Cardiac muscle cell (in vitro differentiated cells and primary cell): ENCODE measurements at places on chromosomes 5 and 9. TPM values are rescaled to one million over a fixed set of nuclear protein-coding genes. Genes with fewer than 3 reads are reported as not detected.

- no peak overlapping the region for H3K4me3 ChIP-seq
- H3K27me3 ChIP-seq = no peaks in the 10 kb centered on the region
- H3K27ac ChIP-seq = no peak overlapping the region
Measured at GRCh38 chr5:66739951-66740350, 143.8 kb downstream of the MAST4 start.

- DNase-seq = no peak
- H3K27ac ChIP-seq = no peak overlapping the region
- no peaks in the 10 kb centered on the region for H3K36me3 ChIP-seq
- H3K27me3 ChIP-seq = no peaks in the 10 kb centered on the region
- peaks cover 25% of the 10 kb centered on the region for H3K4me1 ChIP-seq
- H3K4me3 ChIP-seq = no peak overlapping the region
Measured at GRCh38 chr5:124888622-124889485, 142.4 kb upstream of the ZNF608 start.

- no peak for DNase-seq
- H3K4me3 ChIP-seq = peak overlapping the region; percentile 100
- H3K27me3 ChIP-seq = no peaks in the 10 kb centered on the region
- peaks cover 37% of the 10 kb centered on the region for H3K4me1 ChIP-seq
- no peaks in the 10 kb centered on the region for H3K36me3 ChIP-seq
- H3K27ac ChIP-seq = peak overlapping the region; percentile 91
Measured at GRCh38 chr5:159206818-159207217, 2.5 kb downstream of the RNF145 start.

DNA sequence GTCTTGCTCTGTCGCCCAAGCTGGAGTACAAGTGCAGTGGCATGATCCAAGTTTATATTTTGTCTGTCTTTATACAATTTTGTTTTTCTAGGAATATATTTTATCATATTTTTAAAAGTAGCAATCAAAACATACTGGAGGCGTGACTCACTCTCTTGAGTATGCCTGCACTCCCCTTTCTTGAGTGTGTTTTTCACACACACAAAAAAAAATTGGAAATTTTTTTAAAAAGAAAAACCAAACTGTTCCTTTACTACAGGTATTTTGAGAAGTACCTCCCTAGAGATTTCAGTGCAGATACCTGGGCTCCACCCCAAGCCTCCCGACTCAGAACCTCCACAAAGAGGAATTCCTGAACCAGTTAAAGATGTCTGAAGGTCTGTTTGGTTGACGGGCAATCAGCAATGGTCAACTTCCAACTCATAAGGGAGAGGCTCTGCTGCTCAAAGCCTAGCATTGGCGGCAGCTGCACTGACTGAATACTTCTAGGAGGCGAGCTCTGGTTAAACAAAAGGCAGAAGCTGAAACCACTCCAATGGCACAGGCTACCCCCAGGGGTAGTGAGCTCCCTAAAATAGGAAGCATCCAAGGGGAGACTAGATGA lies 27.4 kb downstream of the PDE6A start:
- no peak overlapping the region for H3K4me3 ChIP-seq
- no peaks in the 10 kb centered on the region for H3K36me3 ChIP-seq
- no peaks in the 10 kb centered on the region for H3K4me1 ChIP-seq
- no peaks in the 10 kb centered on the region for H3K27me3 ChIP-seq
- peak; percentile 27 for DNase-seq

DNA sequence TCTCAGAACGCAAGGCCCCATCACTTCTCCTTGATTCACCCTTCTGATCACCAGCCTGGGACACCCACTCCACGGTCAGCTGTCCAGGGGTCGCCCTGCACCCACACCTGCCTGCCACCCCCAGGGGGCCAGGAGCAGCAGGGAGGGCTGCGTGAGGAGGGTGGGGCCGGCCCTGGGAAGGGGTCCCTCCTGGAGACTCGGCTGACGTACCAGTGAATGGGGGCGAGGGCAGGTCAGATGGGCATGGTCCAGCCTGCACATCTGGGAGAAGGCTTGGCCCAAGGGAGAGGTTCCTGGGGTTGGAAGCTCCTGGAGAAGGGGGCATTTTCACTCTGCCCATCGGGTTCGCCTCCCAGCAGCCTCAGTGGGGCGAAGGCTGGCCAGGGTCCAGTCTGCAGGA lies 21.8 kb upstream of the SARDH start:
- no peaks in the 10 kb centered on the region for H3K4me1 ChIP-seq
- H3K36me3 ChIP-seq = no peaks in the 10 kb centered on the region
- H3K27ac ChIP-seq = no peak overlapping the region

- peak; percentile 46 for DNase-seq
- peaks cover 16% of the 10 kb centered on the region for H3K4me1 ChIP-seq
- no peaks in the 10 kb centered on the region for H3K36me3 ChIP-seq
- peak overlapping the region; percentile 64 for H3K27ac ChIP-seq
Measured at GRCh38 chr9:6869081-6869948, 111.5 kb downstream of the KDM4C start.

DNA sequence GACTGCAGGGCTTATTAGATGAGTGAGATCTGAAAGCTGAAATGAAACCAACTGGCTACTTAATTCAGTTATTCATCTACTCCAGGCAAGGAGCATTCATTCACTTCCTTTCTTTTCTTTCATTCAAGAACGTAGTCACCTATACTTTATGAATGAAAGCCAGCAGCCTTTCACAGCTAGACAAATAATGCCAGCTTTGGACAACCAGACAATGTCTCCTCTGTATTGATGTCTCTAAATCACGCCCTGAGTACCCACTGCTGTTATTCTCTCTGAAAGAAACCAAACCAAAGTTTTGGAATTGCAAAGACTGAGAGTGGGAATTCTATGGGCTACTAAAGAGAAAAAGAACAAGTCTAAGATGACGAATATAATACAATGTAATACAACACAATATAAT lies 121.2 kb upstream of the PTPN3 start:
- no peaks in the 10 kb centered on the region for H3K27me3 ChIP-seq
- DNase-seq = no peak

DNA sequence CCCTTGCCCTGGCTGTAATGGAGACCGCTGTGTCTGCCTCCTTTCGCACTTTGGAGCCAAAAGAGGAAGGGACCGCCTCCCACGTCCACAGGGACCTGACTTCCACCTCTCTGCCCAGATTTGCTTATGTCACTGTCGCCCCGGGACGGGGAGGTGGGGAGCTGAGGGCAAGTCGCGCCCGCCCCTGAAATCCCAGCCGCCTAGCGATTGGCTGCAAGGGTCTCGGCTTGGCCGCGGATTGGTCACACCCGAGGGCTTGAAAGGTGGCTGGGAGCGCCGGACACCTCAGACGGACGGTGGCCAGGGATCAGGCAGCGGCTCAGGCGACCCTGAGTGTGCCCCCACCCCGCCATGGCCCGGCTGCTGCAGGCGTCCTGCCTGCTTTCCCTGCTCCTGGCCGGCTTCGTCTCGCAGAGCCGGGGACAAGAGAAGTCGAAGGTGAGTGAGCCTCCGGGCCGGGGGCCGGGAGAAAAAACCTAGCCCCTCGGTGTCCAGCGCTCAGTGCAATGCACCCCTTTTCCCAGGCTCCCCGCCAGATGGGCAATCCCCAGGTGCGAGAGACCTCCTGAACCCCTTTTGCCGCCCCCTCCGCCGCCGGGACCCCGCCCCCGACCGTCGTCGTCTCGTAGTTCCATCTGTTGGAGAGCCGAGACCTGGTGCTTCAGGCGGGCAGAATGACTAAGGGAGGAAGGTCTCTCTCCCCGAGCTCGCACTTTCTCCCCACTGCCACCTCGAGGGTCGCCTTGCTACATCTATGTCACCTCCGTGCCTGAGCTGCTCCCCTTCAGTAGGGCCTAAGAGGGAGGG lies at the start of gene GPX3:
Gene GPX3, plus strand, starts transcription at position 288 of the 807 bp plus-strand sequence. Its CDS starts 64 bp downstream, at position 352.
- H3K4me1 ChIP-seq = peaks cover 3% of the 10 kb centered on the region
- peak within 1 kb of the TSS; percentile 53 for H3K4me3 ChIP-seq
- H3K36me3 ChIP-seq = no peaks in the 10 kb centered on the region

- no peaks in the 10 kb centered on the region for H3K27me3 ChIP-seq
- H3K4me3 ChIP-seq = no peak overlapping the region
- no peaks in the 10 kb centered on the region for H3K36me3 ChIP-seq
- no peak for DNase-seq
- no peak overlapping the region for H3K27ac ChIP-seq
- peaks cover 41% of the 10 kb centered on the region for H3K4me1 ChIP-seq
Measured at GRCh38 chr5:138872841-138873465, 2.2 kb downstream of the LRRTM2 start.

DNA sequence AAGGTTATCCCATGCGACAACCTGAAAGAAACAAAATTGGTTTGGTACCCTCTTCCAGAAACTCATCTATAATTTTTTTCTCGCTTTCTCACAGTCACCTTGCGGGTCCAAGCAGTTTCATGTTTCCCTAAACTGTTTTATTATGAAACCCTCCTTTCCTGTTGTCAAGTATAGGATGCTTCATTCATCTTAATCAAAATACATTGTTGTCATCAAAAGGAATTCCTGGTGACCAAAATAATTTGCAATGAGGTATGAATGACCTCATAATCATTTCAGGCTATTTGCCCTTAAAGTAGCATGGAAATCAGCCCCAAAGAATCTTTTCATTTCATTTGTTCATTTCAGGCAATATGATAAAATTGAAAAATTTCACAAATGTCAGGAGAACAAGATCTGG lies 503.0 kb downstream of the SPATA31D1 start:
- no peak overlapping the region for H3K27ac ChIP-seq
- no peak overlapping the region for H3K4me3 ChIP-seq
- H3K27me3 ChIP-seq = peaks cover 19% of the 10 kb centered on the region
- H3K36me3 ChIP-seq = no peaks in the 10 kb centered on the region
- no peaks in the 10 kb centered on the region for H3K4me1 ChIP-seq
- no peak for DNase-seq

DNA sequence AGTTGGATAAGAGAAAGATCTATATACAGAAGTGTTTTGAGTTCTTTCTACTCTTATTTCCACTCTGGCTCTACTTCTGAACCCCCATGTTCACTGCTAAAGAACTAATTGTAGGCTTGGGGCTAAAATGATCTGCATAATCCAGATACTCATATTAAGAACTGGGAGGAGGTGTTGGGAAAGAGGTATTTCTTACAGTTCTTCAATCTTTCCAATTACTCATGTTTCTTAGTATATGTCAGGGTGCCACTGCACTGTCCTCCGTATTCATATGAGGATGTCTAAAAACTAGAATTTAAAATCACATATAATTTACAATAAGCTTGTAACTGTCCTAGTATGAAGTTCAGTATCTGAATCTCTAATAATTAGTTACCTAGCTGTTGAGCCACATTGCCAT lies 12.7 kb downstream of the NIPBL start:
- H3K27me3 ChIP-seq = no peaks in the 10 kb centered on the region
- DNase-seq = no peak

DNA sequence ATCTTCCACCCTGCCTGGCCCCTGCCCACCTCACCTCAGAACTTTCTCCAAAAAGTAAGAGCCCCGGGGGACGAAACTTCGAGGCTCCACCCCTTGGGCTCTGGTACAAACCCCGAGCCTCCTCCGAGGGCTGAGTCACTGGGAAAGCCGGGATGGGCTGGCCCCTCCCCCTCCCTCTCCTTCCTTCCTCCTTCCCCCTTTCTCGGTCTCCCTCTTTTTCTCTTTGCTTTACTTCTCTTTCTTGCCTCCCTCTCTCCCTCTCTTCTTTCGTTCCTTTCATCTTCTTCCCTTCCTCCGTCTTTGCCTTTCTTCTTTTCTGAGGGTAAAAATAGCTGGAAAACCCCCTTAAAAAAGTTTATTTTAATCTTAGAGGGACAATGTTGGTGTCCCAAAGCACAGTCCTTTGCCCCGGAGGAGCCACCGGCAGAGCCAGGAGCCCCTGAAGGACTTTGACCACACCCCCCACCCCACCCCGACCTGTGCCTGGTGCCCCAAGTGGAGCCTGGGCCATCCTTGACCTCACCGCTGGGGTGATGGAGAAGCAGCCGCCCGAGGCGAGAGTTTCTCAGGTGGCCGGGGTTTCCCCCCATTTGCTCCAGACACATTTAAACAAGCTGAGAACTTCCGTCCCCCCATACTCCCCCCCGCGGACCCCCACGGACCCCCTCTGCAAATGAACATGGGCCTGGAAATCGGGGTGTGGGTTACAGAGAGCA lies 5.7 kb upstream of the NOTCH1 start:
- H3K27me3 ChIP-seq = no peaks in the 10 kb centered on the region
- peak; percentile 79 for DNase-seq
- no peaks in the 10 kb centered on the region for H3K36me3 ChIP-seq
- peak overlapping the region; percentile 30 for H3K27ac ChIP-seq
- peaks cover 27% of the 10 kb centered on the region for H3K4me1 ChIP-seq

GRCh38 chr5:34474573-34475021 lies 181.5 kb upstream of the RAI14 start:
- DNase-seq = peak; percentile 55
- H3K27me3 ChIP-seq = no peaks in the 10 kb centered on the region
- no peak overlapping the region for H3K27ac ChIP-seq
- H3K4me3 ChIP-seq = no peak overlapping the region

GRCh38 chr5:1415059-1415425 lies 30.2 kb downstream of the SLC6A3 start:
- DNase-seq = no peak
- H3K4me3 ChIP-seq = no peak overlapping the region
- H3K27me3 ChIP-seq = no peaks in the 10 kb centered on the region
- no peak overlapping the region for H3K27ac ChIP-seq
- no peaks in the 10 kb centered on the region for H3K36me3 ChIP-seq

DNA sequence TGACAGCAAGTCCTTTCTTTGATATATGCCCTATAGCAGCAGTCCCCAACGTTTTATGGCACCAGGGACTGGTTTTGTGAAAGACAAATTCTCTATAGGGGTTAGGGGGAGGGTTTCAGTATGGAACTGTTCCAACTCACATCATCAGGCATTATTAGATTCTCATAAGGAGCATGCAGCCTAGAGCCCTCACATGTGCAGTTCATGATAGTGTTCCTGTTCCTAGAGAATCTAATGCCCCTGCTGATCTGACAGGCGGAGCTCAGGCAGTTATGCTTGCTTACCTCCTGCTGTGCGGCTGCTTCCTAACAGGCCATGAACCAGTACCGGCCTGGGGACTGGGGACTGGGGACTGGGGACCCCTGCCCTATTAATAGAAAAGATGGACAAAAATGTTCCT lies 2.7 kb upstream of the RAPGEF6 start:
- H3K4me1 ChIP-seq = peaks cover 22% of the 10 kb centered on the region
- H3K36me3 ChIP-seq = no peaks in the 10 kb centered on the region
- H3K4me3 ChIP-seq = no peak overlapping the region
- no peak overlapping the region for H3K27ac ChIP-seq

GHR gene
- total RNA-seq = 2.9 and 3.2 TPM in 2 replicates

FOXD4L5 gene
- 0.27 TPM in 1 of 2 replicates, not detected in the other for total RNA-seq

ANKRD55 gene
- total RNA-seq = not detected in 2 replicates

PDE6A gene
- 0.21 TPM in 1 of 2 replicates, not detected in the other for total RNA-seq

ORM2 gene
- not detected in 2 replicates for total RNA-seq

SLC34A3 gene
- total RNA-seq = 0.25 TPM in 1 of 2 replicates, not detected in the other

DNAH5 gene
- under 0.01 and 0.03 TPM in 2 replicates for total RNA-seq
